ENCODE measurements at places on chromosomes 11 and 22.

- DNase-seq = no peak
Observed at GRCh38 chr11:3989276-3989920, 105.2 kb upstream of the RRM1 start.

DNA sequence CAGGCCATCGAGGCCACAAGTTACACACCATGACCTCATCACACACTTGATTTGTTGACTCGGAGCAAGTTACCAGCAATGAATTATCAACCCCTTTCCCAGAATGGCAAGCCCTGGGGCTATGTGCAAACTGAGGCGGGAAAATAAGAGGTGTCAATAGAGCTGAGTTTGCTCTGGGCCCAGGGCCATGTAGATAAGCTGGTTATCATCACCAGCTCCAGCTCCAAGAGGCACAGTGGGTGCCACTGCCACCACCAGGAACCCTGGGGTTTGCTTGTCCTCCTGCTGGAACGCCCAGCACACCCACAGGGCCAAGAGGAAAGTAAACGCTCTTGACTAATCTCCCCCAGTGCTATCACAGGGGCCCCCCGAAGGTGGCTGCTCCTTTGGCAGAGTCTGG lies 13.0 kb upstream of the VPS37C start:
- no peak for DNase-seq

DNA sequence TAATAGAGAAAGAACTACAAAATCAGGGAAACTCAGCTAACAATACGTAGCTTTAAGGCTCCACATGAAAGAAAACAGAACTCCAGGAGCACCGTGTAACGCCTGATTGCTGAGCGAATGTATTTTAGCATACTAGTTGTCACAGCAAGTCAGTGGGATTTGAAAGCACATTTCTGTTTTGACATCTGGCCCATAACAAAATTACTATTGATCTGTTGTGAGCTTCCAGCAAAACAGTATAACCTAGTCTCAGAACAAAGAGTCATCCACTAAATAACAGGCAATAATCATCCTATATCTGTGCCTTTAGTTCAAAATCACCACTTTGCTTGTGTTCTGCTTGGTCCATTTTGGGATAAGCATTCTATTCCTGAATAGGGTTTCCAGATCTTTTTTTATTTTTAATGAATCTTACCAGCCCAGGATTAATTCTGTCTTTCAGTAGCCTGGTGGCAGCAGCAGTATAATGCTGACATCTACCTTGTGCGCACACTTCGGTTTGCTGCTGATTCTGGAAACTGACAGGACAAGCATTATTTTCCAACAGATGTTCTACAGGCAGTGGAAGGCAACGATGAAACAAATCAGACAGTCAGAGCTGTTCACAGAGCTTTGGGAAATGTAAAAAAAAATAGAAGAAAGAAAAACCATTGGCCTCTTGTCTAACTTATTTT lies 66.2 kb downstream of the CADM1 start:
- no peak for DNase-seq

- DNase-seq = peak; percentile 66
Observed at GRCh38 chr11:3155691-3156258, 9.3 kb downstream of the OSBPL5 start.

DNA sequence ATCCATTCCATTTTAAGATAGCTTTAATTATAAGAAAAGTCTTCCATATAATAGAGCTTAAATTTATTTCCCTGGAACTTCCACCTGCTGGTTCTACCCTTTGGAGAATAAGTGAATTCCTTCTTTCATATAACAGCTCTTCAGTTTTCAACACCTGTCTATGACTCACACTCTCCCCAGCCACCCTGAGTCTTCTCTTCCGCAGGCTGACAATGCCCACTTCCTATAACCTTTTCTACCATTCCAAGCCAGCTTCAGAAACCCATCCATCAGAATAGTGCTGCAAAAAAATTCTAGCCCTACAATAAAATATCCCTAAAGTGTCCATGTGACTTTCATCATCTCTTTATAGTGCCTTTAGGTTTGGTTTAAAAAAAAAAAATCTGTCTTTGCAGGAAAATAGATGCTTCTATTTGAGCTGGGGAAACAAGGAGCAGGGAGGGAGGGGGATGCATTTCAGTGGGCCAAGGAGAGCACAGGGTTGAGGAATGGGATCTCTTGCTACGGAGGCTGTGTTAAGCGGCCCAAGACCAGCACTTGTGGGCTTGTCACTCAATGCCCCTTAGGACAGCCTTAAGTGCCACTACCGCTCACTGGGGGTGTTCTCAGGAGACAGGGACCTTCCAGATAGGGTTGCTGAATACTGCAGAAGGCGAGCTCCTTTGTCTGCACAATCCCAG lies 178.6 kb downstream of the DSCAML1 start:
- no peak for DNase-seq

GRCh38 chr11:69230856-69231425 lies 63.0 kb upstream of the MYEOV start:
- DNase-seq = peak; percentile 39
